ENCODE measurements at places on chromosomes 16 and 17.
A peak's percentile ranks its signal among the peaks of the same experiment; 100 is the strongest.

DNA sequence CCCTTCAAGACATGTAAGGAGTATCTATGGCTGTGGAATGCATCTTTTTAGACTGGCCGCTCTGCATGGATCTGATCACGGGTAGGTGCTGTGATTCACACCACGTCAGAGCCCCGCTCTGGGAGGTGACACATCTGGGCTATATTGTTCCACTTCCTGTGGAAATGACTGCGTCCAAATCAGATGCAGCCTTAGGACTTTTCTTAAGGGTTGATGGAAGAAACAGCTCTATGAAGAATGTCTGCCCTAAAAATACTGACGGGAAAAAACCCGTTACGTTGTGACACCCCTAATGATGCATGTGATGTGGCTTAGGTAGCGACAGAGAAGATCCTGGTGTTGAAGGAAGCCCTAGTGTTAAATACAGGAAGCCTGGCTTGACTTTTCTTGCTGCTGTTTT lies 12.2 kb downstream of the BANP start:
- peak; percentile 66 for DNase-seq

- DNase-seq, result no peak
Measured at GRCh38 chr17:81921537-81921862, 3.5 kb upstream of the SIRT7 start.

- DNase-seq, result no peak
Measured at GRCh38 chr17:19996502-19996901, 12.7 kb upstream of the SPECC1 start.

DNA sequence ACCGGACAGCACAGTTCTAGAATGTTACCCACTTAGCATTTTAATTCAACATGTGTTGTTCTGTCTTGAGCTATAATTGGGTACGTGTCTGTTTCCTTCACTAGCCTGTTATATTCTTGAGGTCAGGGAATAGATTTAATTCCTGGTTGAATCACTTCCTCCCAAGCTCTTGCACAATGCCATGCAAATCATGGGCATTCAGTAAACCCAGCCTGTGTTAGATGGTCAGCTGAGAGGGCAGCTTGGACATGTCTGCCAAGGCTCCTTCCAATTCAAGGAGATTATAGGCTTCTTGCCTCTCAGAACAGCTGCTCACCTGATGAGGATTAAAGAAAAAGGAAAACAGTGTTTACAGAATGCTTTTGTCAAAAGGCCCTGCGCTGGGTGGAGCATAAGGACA lies 12.6 kb downstream of the C1QTNF1 start:
- no peak for DNase-seq

- no peak for DNase-seq
Measured at GRCh38 chr17:29828676-29829284, 101.2 kb downstream of the SSH2 start.

- no peak for DNase-seq
Measured at GRCh38 chr17:27810211-27810901, 10.0 kb upstream of the NOS2 start.

DNA sequence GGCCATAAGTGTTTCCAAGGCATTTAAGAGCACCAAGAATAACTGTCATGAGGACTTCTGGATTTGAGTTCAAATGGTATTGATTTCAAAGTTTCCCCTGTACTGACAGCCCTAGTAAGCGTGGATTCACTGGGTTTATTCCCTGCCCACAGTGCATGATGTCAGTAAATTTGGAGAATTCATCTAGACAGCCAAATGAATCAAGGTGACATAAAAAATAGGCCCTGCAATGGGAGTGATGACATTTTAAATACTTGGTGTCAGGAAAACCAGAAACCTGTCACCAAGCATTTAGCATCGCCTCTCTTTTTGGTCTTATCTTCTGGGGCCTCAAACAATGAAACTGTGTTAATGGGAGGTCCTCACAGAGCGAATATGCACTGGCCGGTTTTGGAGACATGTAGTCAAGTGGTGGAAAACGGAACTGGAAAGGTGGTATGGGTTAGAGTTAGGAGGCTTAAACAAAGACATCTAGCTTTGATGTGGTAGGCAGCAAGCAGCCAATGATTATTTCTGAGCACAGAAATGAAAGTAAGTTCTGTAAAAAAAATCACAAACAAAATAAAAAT lies 29.1 kb downstream of the COG4 start:
- no peak for DNase-seq

- no peak for DNase-seq
Measured at GRCh38 chr17:16443511-16444257, 28.3 kb downstream of the TRPV2 start.

DNA sequence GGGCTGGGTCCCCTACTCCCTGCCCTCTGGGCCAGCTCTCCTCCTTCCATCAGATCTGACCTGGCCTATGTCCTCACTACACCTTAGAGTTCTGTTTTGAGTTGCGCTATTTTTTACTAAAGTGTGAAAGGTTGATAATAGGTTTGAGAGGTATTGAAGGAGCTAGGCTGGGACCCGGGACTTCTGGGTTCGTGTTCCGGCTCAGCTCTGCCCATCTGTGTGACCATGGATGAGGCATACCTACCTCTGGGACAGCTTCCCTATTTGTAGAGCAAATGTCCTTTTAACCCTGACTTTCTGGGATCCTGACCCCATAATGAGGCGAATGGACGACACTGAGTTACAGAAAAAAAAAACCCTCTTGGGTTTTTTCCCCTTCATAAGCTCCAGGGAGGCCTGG lies 36.0 kb downstream of the IL21R start:
- no peak for DNase-seq

GRCh38 chr16:27355610-27356009 lies 41.8 kb downstream of the IL4R start:
- DNase-seq, result no peak

DNA sequence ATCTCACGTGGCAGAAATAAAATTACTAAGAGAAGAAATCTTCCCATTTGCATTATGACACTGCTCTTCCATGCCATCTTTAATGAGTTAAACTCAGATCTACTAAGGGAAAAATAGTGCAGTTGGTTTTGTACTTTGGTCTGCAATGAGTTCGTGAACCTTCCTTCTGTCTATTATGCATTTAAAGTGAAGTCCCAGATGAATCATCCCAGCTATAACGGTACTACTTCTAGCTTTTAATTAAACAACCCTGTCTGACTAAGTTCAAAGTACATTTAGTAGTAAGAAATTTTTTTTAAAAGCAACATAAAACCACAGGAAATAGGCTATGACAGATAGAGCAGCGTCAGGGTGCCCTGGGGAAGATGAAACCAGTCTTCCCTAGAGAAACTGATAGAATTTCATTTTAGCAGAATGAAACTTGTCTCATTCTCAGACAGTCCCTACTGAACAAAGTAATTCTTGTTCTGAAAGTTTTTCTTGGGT lies 1.8 kb downstream of the TMIGD1 start:
- no peak for DNase-seq

GRCh38 chr17:72683506-72684404 lies 408.7 kb downstream of the SLC39A11 start:
- no peak for DNase-seq

GRCh38 chr17:76614912-76615617 lies 28.5 kb downstream of the ST6GALNAC1 start:
- no peak for DNase-seq

- DNase-seq, result no peak
Measured at GRCh38 chr17:48328457-48328856, 101.6 kb downstream of the SKAP1 start.

DNA sequence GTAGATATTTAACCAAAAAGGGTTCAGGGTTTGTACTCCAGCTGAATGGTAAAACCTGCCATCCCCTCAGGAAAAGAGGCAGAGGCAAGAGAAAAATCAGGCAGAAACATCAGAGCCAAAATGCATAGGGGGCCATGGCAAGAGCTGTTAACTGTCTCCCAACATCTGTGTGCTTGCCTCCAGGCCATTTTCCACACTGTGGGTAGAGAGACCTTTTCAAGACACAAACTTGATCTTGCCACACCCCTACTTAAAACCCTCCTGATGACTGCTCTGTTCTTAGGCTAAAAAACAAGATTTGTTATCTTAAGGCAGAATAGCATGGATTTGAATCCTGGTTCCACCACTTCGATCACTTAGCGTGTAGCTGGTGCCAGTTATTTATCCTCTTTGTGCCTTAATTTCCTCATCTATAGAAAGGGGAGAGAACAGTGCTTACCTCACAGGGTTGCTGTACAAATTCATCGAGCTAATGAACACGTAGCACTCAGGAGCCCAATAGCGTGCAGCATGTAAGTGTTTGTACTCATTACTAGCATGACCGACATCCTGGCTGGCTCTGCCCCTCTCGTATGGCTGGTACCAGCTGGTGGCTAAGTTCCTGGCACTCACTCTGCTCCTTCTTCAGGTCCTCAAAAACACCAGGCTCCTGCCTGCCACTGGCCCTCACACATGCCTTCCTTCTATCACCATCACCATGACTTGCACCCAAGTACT lies 25.8 kb downstream of the STAT3 start:
- DNase-seq, result no peak

DNA sequence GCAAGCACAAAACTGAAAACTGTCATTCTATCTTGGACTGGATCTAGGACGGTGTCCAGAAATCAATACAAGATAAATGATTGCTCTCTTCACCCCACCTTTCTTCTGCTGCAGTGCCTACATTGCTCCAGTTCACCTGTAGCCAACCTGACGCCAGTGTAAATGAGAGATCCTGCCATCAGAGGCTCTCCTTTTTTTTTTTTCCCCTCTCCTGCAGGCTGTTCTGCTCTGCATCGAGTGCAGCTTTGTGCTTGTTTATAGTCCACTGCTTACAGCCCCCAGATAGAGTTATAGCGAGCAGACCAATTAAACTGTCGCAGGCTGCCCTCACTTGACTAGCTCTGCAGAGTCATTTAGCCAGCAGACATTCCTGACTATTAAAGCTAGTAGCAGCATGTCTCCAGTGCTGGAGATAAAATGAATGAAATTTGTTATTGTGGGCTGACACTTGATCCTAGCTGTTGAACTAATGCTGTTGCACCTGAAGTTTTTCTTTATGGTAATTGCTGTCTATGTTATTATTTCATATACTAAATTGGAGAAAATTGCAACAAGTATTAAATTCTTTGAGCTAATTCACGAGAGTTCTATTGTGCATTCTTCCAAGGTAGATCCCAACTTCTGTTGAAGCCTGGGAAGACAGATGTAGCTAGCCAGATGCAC lies 257.1 kb downstream of the FTO start:
- no peak for DNase-seq

- DNase-seq, result no peak
Measured at GRCh38 chr17:47192554-47192953, 3.5 kb upstream of the CDC27 start.

- DNase-seq, result no peak
Measured at GRCh38 chr16:50398336-50398735, 29.5 kb upstream of the BRD7 start.

DNA sequence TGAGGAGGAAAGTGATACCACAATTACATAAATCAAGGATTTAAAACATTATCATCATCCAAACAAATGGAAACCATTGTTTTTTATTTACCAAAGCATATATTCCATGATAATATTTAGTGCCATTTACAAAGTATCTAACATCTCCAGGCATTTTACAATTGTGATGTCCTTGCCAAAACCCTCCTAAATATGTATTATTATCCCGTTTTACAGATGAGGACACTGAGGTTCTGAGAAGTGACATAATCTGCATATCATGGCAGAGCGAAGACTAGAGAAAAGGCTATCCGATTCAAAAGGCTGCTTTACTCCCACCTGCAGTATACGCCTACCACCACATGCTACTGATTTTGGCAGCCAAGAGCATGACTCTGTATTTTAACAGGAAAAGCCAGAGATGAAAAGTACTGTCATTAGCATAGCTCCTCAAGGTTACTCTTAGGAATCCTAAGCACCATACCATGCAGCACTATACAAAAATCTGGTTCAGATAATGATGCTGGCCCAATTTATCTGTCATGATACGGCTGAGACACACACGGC lies 301.4 kb downstream of the CA10 start:
- no peak for DNase-seq

DNA sequence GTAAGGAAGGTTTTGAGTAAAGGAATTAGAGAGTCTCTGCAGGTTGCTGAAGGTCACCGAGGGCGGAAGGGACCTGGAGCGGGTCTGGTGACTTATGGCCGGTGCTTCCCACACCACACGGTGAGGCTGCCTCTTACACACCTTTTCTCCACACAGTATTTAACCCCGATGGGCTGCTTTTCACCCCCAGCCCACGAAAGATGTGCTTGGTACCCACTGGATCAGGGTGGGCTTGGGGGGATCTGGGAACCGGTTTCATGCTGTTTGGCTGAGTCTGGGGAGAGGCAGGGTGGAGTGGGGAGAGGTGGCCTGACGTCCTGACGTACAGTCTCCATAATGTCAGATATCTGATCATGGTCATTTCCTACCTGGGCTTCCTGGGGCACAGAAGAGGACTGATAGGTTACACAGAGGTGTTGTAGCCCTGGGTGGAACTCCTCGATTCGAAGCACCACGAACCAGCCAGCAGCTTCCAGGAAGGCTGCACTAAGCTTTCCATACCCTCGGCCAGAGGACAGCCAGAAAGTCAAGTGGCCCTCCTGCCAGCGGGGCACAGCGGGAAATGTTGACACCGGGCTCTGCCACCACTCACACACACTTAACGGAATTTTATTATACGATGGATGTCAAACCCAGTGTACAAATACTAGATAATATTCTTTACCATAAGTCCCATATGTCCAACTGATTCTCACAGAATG lies 34.0 kb downstream of the OR1D5 start:
- DNase-seq, result no peak

GRCh38 chr17:43782913-43783680 lies 2.9 kb downstream of the CFAP97D1 start:
- DNase-seq, result no peak

All from stimulated activated CD8-positive, alpha-beta memory T cell treated with anti-CD3 and anti-CD28 coated beads, Interleukin-4, amount 100 ng/mL, for 4 hours (primary cell).